Hypothalamus (tissue), 51 donors: ENCODE measurements at places on chromosomes 4 and X.

DNA sequence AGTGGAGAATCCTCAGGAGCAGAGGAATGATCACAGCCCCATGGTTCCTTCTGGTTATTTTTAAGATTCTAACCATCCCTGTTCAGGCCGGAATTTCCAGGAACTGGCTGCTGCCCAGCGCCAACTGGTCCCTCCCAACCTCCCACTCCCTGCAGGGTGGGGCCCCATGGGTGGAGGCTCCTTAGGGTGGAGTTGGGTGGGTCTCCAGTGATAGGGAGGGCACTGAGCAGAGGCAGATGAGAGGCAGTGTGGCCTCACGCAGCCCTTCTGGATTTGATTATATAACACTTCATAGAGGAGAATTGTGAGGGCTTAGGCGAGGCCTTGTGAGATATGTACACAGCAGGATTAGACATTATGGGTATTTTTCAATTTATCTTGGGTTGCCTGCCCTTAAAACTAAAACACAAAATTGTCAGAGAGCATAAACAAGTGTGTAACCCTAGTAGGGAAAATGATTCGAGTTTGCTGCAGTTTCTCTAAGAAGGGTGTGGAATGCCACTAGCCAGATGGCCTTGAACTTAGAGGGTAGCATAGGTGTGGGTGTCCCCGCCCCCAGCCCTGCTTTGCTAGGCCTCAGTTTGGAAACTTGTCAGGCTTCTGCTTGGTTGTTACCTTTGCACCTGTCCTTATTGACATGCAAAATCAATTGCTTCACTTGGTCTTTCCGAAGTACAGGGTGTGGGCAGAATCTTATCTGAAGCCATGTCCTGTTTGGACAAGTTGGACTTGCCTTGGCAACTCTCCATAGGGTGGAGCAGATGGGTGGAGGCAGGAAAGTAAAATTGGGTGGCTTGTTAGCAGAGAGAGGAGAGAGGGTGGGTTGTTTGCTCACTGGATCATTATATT lies 9.4 kb downstream of the KLF3 start:
- DNase-seq, result no peak

DNA sequence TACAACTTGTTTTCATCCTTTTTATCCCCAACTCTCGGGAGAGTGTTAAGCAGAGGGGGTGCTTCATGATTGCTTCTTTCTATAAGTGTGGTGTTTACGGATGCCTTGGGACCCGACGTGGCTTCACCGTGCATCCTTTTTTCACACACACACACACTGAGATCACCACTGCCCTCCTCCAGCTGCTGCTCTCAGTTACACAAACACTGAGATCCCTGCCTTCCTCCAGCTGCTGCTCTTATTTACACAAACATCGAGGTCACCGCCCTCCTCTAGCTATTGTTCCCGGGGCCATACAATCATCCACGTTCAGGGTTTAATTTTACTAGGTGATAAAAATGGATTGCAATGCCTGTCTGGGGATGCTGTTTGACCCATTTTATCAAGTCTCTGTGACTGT lies 155.4 kb upstream of the FAM9B start:
- no peak for DNase-seq

- DNase-seq, result no peak
These were observed 327.0 kb upstream of the ZFP42 start for GRCh38 chr4:187668526-187669082.

GRCh38 chr4:166312166-166312565 lies 439.1 kb downstream of the TLL1 start:
- DNase-seq, result no peak

DNA sequence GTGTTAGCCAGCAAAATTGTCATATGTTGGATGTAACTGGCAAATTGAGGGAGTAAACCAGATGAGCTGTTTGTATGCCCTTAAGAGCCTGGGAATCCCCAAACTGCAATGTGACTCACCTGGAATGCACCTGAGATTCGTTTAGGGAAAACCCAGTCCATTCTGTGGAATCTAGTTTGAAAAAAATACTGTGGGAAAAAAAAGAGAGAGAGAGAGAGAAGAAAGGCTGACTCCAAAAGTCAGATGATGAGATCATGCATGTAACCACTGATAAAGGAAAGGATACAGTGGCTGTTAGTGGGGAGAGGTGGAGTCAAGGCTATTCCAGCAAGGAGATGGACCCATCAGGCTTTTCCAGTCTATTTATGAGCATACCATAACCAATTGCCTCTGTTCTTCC lies 48.5 kb downstream of the SLC9A7 start:
- no peak for DNase-seq

GRCh38 chrX:46912098-46912602 lies at the start of gene JADE3:
Gene JADE3, plus strand, starts transcription at chrX:46912421. Its CDS starts 72,474 bp downstream, at chrX:46984895.
- DNase-seq, result peak; percentile 36

- no peak for DNase-seq
These were observed 32.1 kb upstream of the MSN start for GRCh38 chrX:65635378-65635777.

DNA sequence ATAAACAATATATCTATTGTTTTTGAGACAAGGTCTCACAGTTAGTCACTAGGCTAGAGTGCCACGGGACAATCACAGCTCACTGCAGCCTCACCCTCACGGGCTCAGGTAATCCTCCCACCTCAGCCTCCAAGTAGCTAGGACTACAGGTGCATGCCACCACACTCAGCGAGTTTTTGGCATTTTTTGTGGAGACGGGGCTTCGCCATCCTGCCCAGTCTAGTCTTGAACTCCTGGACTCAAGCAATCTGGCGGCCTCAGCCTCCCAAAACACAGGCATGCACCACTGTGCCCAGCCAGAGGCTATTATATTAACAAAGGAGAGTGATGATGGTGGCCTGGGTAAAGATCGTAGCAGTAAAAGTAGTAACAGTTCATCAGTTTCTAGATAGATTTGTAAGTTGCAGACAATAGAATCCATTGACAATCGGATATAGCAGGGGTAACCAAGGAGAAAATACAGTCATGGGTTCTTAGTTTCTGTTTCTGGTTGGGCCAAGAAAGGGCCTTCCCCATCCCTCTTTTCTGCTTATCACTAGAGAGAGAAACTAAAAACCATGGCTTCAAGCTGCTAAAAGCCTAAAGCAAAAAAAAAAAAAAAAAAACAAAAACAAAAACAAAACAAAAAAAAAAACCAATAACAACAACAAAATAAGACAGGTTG lies 60.6 kb downstream of the ANXA10 start:
- DNase-seq, result no peak

DNA sequence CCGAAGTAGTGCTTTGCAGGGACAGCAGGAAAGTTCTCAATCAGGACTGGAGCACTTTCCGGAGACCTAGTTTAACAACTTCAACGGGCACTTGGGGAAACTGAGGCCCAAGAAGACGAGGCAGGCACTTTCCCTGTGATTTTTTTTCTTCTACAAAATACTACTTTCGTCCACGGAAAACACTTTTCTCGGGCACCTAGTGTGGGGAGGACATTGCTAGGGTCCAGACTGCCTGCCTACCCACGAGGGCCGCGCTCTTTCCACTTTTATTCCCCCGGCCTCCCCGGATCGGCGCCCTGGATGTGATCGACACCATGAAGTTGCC lies 125.4 kb upstream of the CXorf66 start:
- DNase-seq, result no peak

- DNase-seq, result no peak
These were observed 68.5 kb downstream of the NPNT start for GRCh38 chr4:105963461-105964400.

DNA sequence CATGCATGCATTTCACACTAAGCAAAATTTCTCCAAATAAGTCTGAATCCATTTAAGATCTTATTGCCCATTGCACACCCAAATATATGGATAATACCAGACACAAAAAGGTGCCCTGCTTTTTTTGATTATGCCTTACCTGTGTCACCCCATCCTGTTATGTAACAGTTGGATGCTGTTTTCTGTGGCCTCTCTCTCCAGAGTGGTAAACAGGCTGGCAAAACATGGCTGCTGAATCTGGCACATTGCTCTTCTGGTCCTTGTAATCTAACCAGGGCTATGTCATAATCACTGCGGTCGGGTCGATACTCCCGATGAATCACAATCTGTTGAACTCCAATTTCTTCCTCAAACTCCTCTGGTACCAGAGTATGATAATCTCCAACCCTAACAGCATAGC lies 70.1 kb downstream of the PRSS12 start:
- DNase-seq, result no peak

DNA sequence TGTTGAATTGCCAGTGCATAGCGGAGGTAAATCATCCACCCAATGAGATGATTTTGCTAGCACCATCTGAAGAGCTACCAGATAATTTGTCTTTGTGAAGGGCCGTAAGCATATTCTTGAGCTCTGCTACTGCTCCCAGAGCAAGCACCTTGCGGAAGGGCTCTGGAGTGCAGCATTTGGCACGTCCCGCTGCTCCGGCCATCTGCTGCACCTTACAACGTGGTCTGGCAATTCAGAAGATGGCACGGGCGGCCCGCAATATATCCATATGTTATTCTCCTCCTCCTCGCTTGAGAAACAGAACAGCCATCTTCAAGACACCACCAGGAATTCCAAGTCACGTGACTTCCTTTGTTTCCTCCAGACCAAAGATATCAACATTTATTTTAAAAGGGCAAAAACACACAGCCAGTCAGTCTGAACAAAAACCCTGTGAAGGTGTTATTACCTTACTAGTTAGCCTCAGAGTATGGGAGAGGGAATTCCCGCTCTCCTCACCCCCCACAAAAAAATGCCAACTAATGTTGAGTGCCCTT lies 1095.7 kb upstream of the TENM3 start:
- DNase-seq, result no peak

DNA sequence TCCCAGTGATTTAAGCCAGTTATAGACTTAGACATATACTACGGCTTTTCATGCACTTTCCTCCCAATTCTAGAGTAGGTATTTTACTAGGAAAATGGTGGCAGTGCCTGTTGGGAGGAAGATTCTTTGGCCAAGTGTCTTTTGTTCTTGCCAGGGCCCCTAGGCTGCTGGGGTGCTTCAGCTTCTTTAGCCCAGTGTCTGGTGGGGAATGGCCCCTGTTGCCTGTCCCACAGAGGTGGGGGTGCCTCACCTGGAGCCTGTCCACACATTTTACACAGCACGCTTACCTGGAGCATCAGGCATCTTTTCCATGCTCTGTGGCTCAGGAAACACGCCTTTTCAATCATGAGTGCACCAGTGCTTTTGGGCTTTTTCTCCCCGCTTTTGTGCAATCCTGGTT lies 33.2 kb upstream of the MSANTD1 start:
- DNase-seq, result no peak

DNA sequence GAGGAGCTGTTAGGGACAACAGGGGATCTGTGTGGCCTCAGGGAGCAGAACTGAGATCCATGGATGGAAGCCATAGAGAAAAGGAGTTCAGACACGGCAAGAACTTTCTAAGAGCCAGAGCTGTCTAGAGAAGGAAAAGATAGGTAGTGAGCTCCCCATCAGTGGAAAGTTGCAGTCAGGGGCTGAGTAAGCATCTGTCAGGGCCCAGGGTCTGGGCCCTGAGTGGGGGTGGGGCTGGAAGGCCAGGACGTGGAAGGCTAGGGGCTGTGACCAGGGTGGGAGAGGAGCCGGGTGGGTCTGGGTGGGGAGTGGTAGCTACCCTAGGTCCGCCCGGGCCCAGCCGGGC lies 324 bp upstream of the MSN start:
- DNase-seq, result no peak

DNA sequence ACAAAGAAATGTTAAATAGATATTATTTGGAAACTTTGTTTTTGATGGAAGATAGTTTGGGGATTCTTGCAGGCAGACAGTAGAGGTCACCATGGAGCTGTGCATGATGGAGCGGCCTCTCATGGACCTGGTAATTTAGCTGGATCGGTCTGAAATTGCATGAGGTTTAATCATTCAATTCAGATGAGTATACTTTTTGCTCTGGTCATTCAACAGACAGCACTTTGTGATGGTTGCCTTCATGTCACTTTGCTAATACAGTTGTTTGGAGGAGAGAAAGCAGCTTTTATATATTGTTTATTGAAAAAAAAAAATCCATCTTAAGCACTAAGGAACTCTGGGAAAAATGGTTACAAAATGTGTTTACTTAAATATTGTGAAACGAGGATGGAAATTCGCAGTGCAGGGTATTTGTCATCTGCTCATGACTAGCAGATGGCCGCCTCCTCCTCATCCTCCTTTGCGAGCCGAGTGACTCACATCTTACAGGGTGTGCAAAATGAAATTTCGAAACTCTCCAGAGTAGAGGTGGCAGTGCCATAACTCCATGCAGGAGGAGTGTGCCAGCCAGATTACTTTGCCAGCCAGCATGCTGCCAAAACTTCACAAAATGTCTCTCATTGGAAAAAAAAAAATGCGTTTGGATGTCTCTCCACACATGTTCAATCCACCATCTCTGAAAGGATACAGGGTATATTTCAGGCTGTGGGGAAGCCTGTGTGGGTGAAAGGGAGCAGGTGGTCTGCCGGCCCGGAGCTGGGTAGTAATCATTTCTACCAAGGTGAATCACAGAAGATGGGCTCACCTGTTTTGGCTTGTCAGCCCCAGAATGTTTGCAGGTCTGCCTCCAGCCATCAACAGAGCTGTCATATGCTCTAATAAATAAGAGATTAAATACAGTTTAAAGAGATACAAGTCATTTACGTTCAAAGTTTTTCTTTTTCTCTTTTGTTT lies 314.9 kb upstream of the DIPK2B start:
- DNase-seq, result no peak

GRCh38 chrX:136200466-136200865 lies 50.7 kb downstream of the MAP7D3 start:
- no peak for DNase-seq

GRCh38 chr4:45554423-45554822 lies 569.4 kb downstream of the GABRG1 start:
- no peak for DNase-seq

DNA sequence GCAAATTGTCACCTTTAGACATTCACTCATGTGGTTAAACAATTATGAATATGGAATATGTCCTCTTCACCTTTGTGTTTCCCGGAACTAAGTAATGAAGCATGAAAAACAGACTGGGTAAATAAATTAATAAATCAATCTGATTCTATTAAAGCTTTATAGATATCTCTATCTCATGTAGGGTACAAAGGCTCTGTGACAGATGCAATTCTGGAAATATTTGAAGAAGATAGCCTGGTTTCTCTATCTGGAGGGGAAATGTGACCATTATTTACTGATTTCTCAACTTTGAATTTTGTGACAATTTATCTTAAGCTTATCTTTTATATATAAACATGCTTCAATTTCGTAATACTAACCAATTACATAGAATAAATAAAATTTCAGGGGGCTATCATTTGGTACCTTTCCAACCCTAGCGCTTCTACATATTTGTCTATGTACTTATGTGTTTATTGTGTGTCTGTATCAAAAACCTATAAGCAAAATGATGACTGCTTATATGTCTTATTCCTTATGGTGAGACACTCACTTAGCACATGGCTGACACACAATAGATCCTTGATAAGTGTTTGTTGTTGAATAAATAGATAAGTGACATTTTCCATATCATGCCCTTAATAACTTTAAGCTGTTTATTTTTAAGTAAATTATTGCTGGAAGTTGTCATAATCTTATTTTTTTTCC lies 9.9 kb downstream of the CTSO start:
- no peak for DNase-seq

- no peak for DNase-seq
These were observed 119.7 kb downstream of the PDHA2 start for GRCh38 chr4:95959633-95960032.

DNA sequence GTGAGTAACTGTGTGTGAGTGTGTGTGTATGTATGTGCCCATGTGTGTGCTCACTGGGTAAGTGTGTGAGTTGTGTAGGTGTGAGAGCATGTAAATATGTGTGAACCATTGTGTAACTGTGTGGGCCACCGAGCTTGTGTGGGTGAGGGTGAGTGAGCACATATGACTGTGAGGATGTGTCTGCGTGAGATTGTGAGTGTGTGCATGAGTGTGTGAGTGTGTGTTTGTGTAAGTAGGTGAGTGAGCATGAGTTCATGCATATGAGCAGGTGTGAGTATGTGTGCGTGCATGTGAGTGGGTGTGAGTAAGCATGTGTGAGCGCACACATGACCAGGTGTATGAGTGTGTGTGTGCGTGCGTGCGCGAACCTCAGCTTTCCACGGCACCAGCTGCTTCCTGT lies 1.4 kb upstream of the ATP2B3 start:
- no peak for DNase-seq
